AG04449 (cell line): ENCODE measurements at places on chromosomes 1 and 21.

GRCh38 chr1:111776391-111776790 lies 20.7 kb downstream of the DDX20 start:
- no peak for DNase-seq

DNA sequence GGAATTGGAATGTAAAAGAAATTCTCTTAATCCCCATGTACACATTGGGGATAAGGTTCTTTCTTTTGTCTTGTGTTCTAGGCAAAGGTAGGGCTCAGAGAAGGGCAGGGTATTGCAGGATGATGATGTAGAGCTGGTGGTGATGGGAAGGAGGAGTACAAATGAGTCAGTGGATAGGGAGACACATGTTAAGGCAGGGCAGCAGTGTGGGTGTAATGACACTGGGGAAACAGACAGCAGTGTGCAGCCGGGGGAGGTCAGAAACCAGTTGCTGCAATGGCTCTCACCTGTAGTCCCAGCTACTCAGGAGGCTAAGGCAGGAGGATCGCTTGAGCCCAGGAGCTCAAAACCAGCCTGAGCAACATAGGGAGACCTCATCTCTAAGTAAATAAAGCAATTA lies 5.1 kb downstream of the NLRP3 start:
- no peak for DNase-seq

GRCh38 chr1:36705629-36706028 lies 222.9 kb upstream of the CSF3R start:
- DNase-seq, result no peak

GRCh38 chr1:109630081-109630897 lies 10.7 kb downstream of the AMPD2 start:
- DNase-seq, result no peak

DNA sequence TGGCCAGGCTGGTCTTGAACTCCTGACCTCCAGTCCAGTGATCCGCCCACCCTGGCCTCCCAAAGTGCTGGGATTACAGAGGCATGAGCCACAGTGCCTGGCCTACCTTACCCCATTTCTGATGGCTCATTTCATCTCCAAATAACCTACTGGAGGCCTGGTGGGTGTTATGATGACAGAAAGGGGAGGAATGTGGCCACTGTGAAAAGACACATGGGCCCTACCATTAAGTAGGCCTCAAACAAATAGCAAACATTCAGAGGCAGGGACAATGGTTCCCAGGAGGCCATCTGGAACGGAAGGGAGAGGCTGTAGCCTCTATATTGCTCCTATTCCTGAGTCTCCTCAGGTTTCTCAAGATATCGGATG lies 932 bp upstream of the FCRLA start:
- no peak for DNase-seq

DNA sequence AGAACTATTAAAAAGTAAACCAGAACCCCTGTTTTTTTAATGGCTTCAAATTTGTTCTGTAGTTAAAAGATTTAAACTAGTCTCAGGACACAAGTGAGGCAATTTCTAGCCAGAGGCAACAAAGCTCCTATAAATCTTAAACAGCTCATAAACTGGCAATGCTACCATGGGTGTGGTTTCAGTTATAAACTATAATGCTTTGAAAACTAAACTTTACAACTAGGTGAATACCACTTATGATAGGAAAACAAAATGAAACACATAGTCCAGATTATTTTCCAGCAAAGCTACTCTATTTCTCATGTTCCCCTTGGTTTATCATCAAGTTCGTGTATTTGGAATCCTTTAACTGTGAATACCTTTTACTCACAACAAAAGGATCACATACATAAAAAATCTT lies 282.5 kb downstream of the VAV3 start:
- no peak for DNase-seq

DNA sequence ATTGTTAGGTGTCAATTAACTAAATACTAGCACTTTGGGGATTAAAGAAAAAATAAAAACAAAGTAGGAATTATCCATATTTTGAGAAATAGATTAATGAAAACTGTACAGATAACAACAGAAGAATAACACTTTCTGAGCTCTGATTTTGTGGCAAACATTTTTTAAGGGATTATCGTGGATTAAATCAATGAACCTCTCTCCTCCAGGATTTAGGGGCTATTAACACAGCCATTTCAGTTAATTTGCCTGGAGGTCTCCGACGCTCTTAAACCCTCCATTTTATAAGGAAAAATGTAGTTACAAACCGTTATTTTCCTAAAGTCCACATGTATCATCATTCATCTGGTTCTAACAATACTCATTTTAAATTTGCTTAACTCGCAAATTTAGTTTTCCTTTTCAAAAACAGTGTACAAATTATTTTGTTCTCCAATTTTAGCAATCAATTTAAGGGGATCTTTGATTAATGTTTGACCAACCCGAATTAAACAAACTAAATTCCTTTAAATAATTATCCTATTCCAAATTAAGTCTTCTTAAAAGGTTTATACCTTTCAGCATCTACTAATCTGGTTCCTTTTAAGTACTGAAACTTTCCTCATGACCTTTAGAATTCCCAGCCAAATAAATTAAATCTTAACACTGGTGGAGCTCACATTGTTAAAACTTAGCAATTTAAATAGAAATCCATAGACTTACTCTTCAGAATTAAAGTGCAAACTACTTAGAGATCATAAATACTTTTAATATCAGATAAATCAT lies 30.7 kb upstream of the RNF187 start:
- DNase-seq, result no peak

DNA sequence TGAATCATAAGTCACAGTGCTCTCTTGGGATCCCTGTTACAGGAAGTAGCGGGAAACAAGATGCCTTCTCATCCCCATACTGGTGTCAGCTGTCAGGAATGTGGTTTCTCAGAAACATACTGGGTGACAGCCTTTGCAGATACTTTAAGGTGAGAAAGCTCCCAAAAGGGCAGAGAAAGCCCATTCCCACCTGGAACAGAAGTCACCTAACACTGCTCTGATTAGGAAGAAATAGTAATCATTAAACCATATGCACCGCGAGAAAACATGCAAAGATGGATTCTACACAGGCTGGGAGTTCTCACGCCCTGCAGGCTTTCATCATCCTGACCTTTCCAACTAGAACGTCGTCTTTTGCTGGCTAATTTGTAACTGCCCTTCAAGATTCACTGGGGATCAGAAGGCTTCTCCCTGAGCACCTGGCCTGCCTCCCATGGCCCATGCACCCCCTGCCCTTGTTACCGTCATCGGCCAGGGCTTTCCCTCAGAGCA lies 46.2 kb upstream of the SLC44A3 start:
- no peak for DNase-seq

DNA sequence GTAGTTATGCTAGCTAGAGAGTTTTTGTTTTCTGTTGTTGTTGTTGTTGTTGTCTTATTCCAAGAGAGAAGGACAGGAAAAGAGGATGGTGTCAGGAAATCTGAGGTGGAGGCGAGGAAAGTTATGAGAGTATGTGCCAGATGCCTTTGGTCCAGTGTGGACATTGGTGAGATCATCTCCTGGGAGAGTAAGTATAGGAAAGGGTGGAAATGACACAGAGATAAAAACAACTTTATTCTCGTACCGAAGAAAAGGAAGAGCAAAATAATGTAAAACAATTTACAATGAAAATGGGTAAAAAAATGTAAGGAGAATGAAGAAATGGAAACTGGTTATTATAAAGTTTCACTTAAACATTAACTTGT lies 97.4 kb upstream of the ADGRL2 start:
- peak; percentile 41 for DNase-seq

- DNase-seq, result no peak
Measured at GRCh38 chr1:210527091-210527490, 198.4 kb downstream of the HHAT start.

GRCh38 chr1:211612786-211613107 lies 33.8 kb upstream of the SLC30A1 start:
- DNase-seq, result no peak

GRCh38 chr1:165826565-165827267 lies 698 bp upstream of the UCK2 start:
- DNase-seq, result no peak

- DNase-seq, result peak; percentile 77
Measured at GRCh38 chr1:115331558-115332331, 6.3 kb downstream of the NGF start.

GRCh38 chr21:40153351-40153750 lies 286.1 kb downstream of the PCP4 start:
- no peak for DNase-seq

DNA sequence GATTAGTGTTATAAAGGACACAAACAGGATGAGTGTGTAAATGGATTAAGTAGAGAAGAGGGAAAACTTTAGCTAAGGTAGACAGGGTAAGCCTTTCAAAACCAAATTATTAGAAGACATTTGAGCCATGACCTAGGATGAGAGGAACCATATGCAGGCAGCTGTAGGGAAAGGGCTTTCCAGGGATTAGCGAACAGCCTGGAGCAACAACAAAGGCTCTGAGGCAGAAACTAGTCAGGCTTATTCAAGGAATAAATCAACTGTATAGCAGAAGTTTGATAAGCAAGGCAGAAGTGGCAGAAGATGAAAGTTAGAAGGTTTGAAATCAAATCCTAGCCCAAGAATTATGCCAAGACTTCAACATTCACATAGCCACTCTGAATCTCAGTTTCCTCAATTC lies 21.3 kb downstream of the AIDA start:
- no peak for DNase-seq

DNA sequence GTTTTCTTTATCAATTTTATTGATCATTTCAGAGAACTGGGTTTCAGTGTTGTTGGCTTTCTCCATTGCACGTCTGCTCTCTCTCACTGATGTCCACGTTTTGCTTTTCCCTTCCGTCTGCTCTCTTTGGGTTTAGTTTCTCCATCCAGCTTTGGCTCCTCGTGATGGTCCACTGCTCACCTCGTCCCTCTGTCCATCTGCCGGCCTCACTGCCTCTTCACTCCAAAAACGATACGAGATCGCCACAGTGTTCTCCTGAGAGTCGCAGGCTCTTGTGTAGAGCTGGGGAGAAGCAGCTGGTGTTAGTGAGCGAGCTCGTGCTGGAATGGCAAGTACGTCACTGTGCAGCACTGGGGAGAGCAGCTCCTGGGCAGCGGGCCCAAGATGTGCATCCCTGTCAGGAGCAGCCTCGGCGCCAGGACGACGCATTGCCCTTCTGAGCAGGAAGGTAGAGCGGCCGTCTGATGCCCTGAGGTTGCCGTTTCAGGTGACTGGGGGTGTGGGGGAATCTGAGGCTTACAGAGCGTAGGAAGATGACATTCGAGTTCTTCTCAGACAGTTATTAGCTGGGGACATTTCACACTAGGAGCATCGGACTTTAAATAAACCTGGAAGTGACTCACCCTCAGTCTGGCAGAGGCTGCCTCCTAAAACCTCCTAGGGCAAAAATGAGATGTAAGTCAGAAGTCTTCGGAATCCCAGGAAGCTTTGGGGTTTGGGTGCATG lies 31.4 kb upstream of the PCBP3 start:
- DNase-seq, result peak; percentile 16

GRCh38 chr1:206023695-206024094 lies at the start of gene CTSE:
Gene CTSE, minus strand, starts transcription at chr1:206023895. Its CDS starts 104 bp downstream, at chr1:206023791.
- DNase-seq, result no peak

DNA sequence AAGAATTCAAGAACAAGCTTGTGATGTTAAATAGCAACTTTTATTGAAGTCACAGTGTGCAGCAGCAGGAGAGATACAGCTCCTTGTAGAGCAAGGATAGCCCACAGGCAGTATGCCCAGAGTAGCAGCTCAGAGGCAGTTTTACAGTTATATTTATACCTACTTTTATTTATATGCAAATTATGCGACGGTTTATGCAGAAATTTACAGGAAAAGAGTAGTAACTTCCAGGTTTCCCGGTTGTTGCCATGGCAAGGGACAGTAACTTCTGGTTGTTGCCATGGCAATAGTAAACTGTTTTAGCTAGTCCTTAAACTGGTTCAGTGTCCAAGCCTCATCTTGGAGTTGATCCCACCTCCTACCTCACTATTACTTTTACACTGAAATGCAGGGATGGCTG lies 344.6 kb upstream of the LYPLAL1 start:
- DNase-seq, result no peak

- DNase-seq, result no peak
Measured at GRCh38 chr1:102776071-102776470, 332.3 kb downstream of the COL11A1 start.
